Left ventricle myocardium inferior (tissue), 1 donor: ENCODE measurements at places on chromosomes 12 and 14.

- DNase-seq: no peak
Measured at GRCh38 chr12:128843538-128843937, 9.7 kb upstream of the GLT1D1 start.

GRCh38 chr12:52060498-52061177 lies 9.1 kb upstream of the ATG101 start:
- no peak for DNase-seq

DNA sequence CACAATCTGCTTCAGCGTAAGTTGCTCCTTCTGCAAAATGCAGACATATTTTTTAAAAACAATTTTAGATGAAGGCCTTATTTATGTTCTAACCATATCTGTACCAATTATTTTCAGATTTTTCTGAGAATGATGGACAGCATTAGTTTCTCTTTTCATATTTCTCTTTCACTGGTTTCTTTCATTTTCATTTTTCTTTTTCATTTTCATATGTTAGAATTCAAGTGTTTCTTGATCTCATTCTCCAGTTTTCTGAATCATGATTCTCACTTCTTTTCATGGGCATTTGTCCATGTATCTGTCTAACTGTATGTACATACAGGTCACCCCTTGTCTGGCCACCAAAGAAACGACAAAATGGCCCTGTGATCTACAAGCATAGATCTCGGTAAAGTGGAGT lies 346.6 kb downstream of the NAV3 start:
- DNase-seq: no peak

GRCh38 chr14:76510181-76510580 lies 134.2 kb downstream of the ESRRB start:
- no peak for DNase-seq

DNA sequence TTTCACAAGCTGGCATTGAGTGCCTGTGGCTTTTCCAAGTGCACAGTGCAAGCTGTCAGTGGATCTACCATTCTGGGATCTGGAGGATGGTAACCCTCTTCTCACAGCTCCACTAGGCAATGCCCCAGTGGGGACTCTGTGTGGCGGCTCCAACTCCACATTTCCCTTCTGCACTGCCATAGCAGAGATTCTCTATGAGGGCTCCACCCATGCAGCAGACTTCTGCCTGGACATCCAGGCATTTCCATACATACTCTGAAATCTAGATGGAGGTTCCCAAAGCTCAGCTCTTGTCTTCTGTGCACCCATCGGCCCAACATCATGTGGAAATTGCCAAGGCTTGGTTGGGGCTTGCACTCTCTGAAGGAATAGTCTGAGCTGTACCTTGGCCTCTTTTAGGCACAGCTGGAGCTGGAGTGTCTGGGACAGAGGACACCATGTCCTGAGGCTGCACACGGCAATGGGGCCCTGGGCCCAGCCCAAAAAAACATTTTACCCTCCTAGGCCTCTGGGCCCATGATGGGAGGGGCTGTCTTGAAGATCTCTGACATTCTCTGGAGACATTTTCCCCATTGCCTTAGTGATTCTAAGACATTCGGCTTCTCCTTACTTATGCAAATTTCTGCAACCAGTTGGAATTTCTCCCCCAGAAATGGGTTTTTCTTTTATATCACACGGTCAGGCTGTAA lies 313.3 kb upstream of the SFSWAP start:
- no peak for DNase-seq

DNA sequence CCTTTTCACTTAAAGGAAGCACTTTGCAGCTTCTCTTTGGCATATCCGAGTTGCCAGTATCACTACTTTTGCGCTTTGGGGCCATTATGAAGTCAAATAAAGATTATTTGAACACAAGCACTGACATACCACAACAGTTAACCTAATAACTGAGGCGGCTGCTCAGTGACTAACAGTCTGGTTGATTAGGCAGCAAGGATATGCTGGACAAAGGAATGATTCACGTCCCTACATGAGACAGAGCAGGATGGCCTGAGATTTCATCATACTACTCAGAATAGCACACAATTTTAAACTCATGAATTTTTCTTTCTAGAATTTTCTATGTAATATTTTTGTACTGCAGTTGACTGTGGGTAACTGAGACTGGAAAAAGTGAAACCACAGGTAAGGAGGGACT lies 56.9 kb upstream of the E2F7 start:
- no peak for DNase-seq

DNA sequence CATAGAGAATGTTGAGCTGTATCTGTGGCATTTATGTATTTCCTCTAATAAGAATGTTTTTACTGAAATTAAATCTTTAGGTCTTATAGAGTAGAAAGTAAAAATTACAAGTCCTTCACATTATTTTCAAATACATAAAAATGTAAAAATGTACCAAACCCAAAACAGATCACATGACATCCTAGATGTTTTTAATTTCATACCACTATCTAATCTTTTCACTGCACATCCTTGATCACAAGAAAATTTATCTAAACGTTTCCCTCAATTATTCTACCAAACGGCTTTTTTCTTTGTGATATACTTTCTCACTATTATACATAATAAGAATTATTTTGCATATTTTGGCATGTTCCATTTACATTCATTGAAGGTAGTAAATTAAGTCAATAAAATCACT lies 18.3 kb downstream of the SGPP1 start:
- DNase-seq: no peak

- DNase-seq: no peak
Measured at GRCh38 chr14:65153101-65153500, 50.8 kb upstream of the MAX start.

GRCh38 chr12:92771001-92771400 lies 68.2 kb downstream of the PLEKHG7 start:
- DNase-seq: no peak

GRCh38 chr12:112761366-112761986 lies 30.1 kb upstream of the RPH3A start:
- no peak for DNase-seq

DNA sequence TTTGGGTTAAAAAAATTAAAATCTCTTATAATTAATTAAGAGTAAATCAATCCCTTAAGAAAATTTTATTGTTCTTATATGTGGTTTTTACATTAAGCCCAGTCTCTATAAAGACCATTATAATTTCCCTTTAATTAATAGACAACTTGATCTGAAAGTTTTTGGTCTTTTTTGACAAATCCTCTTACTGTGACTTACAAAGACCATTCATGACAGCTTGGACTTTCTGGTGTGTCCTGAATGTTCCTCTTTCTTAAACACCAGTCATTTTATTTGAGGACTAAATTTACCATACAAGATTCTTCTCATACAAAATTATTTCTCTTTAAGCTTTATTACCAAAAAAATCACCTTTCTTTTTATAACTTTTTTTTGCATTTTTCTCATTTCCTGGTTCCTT lies 368.3 kb downstream of the ADGRD1 start:
- no peak for DNase-seq

GRCh38 chr14:89848165-89848564 lies 106.4 kb downstream of the EFCAB11 start:
- no peak for DNase-seq

- no peak for DNase-seq
Measured at GRCh38 chr12:132364348-132364902, 35.0 kb upstream of the GALNT9 start.

DNA sequence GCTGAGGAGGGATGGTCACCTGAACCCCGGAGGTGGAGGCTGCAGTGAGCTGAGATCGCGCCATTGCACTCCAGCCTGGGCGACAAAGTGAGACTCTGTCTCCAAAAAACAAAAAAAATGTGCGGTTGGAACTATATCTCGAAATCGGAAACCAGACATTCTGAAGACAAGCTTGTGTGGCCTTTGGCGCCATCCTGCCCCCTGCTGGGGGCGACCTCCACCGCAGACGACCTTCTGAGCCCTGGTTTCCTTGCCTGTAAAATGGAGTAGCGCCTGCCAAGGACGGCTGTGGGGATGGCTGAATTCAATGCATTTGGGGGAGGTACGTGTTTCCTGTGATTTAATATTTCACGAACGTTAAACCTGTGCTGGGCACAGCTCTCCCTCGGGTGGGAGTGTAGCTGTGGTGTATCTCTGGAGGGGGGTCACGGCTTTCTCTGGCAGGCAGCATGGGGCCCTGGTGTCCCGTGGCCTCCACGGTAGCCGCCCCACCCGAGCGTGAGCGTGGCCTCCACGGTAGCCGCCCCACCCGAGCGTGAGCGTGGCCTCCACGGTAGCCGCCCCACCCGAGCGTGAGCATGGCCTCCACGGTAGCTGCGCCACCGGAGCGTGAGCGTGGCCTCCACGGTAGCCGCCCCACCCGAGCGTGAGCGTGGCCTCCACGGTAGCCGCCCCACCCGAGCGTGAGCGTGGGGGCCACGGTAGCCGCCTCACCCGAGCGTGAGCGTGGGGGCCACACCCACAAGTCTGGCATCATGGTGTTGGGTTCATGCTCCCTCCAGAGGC lies 55.3 kb downstream of the LRCOL1 start:
- no peak for DNase-seq

- peak; percentile 26 for DNase-seq
Measured at GRCh38 chr12:109592905-109593272, 19.3 kb downstream of the MVK start.

DNA sequence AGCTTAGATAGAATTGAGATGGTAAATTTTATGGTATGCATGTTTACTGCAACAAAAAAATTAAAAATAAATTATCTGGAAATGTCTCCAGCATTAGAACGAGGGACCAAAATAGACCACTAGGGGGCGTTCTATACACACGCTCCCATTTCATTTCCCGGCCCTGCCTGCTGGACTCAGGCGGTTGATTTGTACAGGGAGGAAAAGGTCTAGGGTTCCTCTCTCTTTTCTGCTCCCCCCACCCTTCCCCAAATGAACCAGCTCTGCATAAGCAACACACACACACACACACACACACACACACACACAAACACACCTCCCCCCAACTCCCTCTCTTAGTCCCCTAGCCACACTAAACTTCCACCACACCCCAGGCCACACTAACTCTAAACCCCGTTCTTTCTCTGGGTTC lies 7.8 kb upstream of the DTX1 start:
- no peak for DNase-seq

GRCh38 chr14:77663293-77663692 lies 44.5 kb downstream of the ALKBH1 start:
- no peak for DNase-seq

DNA sequence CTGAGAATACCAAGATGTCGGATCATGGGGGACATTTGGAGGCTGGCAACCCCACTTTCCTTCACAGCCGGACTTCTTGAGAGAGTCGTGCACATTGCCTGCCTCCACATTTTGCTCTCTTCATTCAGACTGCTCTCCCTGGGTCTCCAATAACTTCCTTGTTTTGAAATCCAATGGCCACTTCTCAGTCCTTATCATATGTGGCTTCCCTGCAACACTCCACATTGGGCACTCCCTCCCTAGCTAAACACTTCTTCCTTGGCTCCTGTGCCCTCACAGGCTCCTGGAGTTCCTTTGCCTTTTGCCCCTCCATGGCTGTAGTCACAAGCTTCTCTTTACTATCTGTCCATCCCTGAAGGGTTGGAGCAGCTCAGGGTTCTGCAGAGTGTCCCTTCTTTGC lies 30.1 kb downstream of the NPC2 start:
- DNase-seq: no peak

DNA sequence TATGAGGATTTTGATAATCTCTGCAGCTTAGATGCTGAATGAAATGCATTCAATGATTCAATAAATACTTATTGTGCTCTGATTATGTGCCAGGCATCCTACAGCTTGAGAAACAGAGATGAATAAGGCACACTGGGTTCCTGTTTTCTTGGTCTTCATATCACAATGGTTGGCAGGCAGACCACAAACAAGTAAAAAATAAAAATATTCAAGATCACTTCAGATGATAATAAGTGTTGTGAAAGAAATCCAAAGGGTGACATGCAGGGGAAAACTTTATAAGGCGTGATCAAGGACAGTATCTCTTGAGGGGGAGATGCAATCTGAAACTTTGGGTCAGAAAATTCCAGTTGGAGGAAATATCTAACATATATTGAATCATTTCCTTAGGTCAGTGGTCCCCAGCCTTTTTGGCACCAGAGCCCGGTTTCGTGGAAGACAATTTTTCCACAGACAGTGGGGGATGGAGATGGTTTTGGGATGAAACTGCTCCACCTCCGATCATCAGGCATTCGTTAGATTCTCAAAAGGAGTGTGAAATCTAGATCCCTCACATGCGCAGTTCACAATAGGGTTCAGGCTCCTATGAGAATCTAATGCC lies 73.7 kb upstream of the RAP1B start:
- no peak for DNase-seq

GRCh38 chr14:65940056-65940735 lies 527.7 kb downstream of the FUT8 start:
- no peak for DNase-seq

DNA sequence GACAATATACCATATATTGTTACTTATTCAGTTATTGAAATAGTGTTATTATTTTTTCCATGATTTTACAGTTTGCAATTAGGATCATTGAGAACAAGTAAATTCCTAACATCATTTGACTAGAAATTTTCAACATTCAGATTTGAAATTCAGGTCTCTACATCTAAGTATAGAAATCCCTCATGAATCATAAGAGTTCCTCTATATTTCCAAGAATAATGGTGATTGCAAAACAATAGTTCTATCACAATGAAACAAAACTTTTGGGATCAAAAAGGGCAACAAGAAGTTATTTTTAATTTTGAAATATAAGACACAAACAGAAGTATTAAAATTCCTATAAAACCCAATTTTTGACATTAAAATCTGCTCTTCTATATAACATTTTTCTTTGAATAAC lies 10.8 kb downstream of the CLEC1A start:
- no peak for DNase-seq

DNA sequence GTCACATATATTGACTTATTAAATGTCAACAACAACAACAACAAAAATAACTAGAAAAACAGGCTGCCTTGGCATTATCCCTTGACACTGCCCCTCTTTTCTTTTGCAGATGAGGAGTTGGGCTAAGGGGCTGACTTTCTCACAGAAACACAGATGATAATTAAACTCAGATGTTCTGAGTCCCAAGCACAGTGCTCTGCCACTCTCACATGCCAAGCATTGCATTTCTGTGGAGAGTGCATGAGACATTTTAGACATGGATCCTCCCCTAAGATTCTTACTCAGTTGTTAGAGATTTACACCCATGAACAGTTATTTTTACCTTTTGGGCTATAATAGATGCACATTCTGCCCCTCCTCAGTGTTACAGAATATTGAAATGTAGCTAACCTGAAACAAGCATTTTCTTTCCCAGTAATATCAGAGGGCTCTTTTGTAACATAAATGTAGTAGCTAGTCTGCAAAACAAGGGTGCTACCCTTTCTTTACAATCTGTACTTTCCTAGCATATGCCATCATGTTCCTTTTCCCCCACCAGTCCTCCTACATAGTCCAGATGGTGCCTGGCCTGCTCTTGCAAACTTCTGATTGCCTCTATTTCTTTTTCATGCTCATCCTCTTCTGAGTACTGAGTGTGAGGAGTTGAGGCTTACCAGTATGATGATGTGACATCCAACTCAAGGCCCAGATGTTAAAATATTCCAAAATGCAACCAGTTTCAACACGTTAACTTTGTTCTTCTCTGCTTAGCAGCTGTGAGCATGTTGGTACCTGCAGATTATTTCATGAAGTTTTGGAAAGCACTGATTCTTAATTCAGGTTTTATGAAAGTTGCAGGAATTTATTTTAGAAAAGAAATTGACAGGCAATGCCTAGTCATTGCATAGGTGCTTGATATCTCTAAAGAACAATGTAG lies 125.0 kb upstream of the ATP2B1 start:
- DNase-seq: no peak
